ENCODE measurements at places on chromosomes 4 and X.

DNA sequence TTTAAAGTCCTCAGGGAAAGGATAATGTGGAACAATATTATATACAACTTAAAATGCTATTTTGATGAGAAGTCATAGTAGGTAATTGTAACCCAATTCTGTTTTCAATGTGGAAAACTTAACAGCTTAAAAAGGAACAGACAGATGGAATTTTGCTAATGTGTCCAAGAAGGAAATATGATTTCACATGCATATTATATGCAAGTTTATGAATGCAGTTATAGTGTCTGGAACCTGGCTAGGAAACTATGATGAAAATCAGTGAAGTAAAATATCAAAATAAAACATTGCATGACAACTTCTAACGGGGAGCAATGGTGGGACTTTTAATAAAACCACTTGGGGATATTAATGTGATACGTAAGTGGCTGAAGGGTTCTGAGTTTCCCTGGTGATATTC is 152.6 kb upstream of the HAND2 start:
- no peak for DNase-seq

- no peak for DNase-seq
Observed at GRCh38 chr4:71074452-71075299, 81.2 kb downstream of the DCK start.

DNA sequence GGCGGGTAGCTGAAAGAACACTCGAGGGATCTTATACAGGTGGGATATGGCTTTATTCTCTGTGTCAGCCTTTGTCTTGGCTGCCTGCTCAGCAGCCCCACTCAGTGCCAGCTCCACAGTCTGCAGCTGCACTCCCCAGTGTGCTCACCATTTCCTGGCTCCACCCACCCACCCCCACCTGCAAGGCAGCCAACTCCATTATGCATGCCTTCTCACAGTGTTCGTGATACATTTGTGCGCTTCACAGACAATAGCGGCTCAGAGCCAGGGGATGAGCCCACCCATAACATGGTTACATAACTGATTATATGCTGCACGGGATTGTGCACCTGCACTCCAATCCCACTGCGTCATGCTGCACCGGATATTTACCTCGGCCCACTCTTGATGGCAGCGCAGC is 8.8 kb upstream of the TMEM128 start:
- no peak for DNase-seq

DNA sequence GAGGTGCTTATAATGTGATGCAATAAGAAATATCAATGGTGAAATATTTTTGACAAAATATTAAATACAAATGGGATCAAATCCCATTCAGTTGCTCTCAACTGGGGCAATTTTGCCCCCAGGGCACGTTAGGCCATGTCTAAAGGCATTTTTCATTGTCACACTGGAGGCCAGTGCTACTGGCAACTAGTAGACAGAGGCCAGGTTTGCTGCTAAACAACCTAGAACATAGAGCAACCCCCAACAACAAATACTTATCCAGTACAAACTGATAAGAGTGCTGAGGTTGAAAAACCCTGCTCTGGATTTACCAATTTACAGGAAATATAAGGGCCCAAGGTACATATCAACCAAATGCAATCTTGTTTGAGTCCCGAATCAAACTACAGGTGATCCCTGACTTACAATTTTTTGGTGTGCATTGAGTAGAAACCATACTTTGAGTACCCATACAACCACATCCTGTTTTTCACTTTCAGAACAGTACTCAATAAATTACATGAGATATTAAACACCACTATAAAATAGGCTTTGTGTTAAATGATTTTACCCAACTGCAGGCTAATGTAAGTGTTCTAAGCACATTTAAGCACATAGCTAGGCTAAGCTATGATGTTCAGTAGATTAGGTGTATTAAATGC is 237.5 kb downstream of the HNRNPD start:
- DNase-seq = no peak
